Epithelial cell of umbilical artery (primary cell): ENCODE measurements at places on chromosomes 3 and 15. TPM values are rescaled to one million over a fixed set of nuclear protein-coding genes. Genes with fewer than 3 reads are reported as not detected.

Gene ABCF3
- total RNA-seq: 39.2 and 41.6 TPM in 2 replicates

Gene GOLGA6D
- not detected in 2 replicates for total RNA-seq

Gene EXD1
- total RNA-seq: not detected in 2 replicates

Gene ATP10A
- not detected in 2 replicates for total RNA-seq

Gene DPPA2
- total RNA-seq: not detected in 2 replicates

Gene CHRNA7
- total RNA-seq: 0.32 and 2.0 TPM in 2 replicates

Gene TNNC1
- not detected in 2 replicates for total RNA-seq

Gene STRIT1
- not detected in 2 replicates for total RNA-seq

Gene GOLGA6L6
- not detected in 2 replicates for total RNA-seq

Gene CTXN2
- total RNA-seq: not detected in 2 replicates
